ENCODE measurements at places on chromosomes 12 and 14. TPM values are rescaled to one million over a fixed set of nuclear protein-coding genes. Genes with fewer than 3 reads are reported as not detected.

DNA sequence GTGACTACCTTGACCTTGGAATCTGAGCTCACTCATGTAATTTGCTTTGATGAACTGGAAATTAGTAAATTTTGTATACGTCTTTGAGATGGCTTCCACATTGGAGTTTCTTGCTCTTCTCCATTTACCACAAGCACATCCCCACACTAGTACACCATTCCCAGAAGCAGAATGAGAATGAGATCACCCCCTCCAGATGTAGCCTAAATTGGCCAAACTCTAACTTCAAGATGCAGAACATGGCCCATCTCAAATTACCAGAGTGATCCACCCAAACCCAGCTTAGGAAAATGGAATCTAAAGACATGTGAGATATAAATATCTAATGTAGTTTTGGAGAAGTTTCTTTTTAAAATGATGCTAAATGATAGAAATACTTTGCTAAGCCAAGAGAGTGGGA lies 9.5 kb upstream of the TAS2R20 start:
- H3K27me3 ChIP-seq, result no peaks in the 10 kb centered on the region
- H3K4me3 ChIP-seq, result no peak overlapping the region
- H3K4me1 ChIP-seq, result no peaks in the 10 kb centered on the region
- no peak for DNase-seq
- no peak overlapping the region for H3K27ac ChIP-seq

Gene ADGRD1
- not detected for total RNA-seq

Gene ZNF740
- 22.3 TPM for total RNA-seq

Gene RTRAF
- total RNA-seq, result 189 TPM

Gene TMEM117
- 6.6 TPM for total RNA-seq

DNA sequence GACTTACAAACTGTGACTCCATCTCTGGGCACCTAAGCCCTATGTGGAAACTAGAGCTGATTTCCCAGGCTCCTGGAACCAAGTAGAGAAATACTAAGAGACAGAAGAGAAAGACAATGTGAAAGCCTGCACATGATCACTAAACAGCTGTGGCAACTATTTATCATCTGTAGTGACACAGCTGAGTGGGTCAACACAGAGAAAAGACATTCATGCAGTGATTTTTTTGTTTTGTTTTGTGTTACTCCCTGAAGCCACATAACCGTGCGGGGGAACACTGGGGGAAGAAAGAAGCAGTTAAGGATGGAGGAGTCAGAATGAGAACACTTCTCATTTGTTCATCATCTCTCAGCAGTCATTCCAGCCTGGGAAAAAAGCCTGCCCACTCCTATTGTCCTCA lies 1.5 kb downstream of the PRR4 start:
- H3K4me3 ChIP-seq, result no peak overlapping the region
- H3K36me3 ChIP-seq, result peaks cover 9% of the 10 kb centered on the region
- no peak overlapping the region for H3K27ac ChIP-seq
- no peaks in the 10 kb centered on the region for H3K27me3 ChIP-seq
- no peaks in the 10 kb centered on the region for H3K4me1 ChIP-seq

- H3K4me1 ChIP-seq, result peaks cover 12% of the 10 kb centered on the region
- H3K27me3 ChIP-seq, result no peaks in the 10 kb centered on the region
- no peak overlapping the region for H3K4me3 ChIP-seq
- no peak for DNase-seq
- H3K36me3 ChIP-seq, result peaks cover 18% of the 10 kb centered on the region
These were observed 37.0 kb downstream of the CDKL1 start for GRCh38 chr14:50359631-50360030.

All from HFFc6 (cell line).